ENCODE measurements at places on chromosomes 6 and 20.

DNA sequence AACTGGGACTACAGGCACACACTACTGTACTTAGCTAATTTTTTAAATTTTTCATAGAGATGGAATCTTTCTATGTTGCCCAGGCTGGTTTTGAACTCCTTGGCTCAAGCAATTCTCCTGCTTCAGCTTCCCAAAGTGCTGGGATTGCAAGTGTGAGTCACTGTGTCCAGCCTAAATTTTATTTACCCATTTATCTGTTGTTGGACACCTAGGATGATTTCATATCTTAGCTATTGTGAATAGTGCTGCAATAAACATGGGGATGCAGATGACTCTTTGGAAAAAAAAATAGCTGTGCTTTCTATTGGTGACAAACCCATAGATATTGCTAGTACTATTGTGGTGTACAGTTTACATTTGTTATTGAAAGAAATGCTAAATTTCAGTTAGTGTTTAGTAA, 19.6 kb upstream of the SYNCRIP start:
- no peak for DNase-seq

DNA sequence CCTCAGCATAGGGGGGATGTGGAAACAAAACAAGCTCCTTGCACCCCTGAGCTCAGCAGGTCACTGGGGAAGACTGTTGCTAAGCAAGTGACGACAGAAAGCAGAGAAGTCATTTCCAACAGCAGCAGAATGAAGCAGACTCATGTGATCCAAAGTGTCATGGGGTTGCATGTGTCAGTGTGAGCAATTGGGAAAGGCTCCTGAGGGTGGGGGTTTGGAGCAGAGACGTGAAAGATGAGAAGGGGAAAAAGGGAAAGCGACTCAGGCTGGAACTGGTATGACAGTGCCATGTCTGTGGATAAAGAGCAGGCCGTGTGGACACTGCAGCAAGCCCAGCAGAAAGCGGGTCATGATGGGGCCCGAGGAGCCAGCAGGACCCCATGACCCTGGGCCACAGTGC, 363.9 kb downstream of the PREX1 start:
- DNase-seq: no peak

GRCh38 chr20:16599257-16599656, 26.0 kb upstream of the KIF16B start:
- DNase-seq: no peak

DNA sequence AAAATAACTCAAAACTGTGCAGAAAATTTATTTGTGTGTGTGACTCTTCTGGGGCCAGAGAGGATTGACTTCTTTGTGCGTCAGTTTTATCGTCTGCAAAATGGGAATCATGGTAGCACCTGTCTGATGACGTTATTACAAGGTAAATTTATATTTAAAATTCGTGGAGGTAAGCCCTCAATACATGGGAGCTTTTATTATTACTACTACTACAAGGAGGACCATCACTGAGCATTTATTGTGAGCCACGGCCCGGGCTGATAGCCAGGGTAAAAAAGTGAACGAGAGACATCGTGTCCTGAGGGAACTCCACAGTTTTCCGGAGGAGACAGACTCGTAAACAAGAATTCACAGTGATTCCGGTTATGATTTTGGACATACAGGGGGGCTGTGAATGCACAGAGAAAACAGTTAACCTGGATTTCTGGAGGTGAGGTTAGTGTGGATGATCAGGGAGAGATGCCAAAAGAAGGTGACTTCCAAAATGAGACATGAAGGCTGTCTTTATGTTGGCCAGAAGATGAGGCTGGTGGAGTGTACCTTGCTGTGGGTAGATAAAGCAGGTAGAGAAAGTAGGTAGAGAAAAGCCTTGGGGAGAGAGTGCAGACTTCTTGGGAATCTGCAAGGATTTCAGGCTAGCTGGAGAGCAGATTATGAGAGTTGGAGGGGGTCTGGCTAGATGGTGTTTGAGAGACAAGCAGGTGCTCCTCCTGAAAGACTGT, 10.6 kb upstream of the SERINC3 start:
- DNase-seq: no peak

DNA sequence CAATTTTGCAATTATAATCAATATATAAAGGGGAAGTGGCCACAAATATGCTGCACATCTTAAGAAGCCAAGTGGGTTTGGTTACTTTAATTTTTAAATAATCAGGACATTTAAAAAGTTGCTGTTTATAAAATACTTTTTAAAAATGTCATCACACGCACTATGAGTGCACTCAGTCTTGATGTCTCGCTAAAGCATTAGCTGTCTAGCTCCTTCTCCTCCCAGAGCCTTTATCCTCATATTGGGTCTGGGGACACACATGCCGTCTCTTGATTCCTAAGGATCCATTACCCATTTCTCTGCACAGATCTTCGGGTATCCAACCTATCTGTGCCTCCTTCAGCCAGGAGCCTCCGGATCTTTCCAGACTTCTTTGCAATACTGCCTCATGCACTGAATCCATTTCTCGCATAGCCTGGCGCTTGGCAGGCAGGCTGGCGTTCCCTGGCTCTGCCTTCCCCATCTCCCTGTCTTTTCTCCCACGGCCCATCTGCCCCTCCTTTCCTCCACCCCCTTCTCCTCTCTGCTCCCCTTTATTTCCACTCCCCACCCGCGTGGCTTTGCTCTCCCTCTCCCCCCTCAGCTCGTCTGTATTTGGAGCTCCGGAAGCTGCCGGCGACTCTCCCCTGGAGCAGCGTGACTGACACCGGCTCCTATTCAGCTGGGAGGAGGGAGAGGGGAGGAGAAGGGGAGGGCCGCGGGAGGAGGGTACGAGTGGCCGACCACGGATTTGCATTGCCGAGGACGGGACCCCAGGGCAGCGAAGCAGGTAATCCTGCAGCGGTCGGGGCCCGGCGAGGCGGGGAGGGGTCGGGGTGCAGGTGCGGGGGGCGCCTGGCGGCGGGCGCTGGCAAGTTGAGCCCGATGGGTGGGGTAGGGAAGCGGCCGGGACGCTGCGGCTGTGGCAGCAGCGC, at the start of gene CAP2:
CAP2 (plus strand) TSS at position 618 of the 914 bp plus-strand sequence. CDS start 27,961 bp downstream, outside the sequence.
- DNase-seq: peak; percentile 93

- no peak for DNase-seq
Observed at GRCh38 chr20:14879020-14879697, 541.7 kb upstream of the FLRT3 start.

- no peak for DNase-seq
Observed at GRCh38 chr20:34831936-34832335, 6.5 kb upstream of the NCOA6 start.

- DNase-seq: no peak
Observed at GRCh38 chr6:4324746-4325145, 189.4 kb upstream of the ECI2 start.

GRCh38 chr6:125094563-125094962, 59.0 kb upstream of the TPD52L1 start:
- no peak for DNase-seq

DNA sequence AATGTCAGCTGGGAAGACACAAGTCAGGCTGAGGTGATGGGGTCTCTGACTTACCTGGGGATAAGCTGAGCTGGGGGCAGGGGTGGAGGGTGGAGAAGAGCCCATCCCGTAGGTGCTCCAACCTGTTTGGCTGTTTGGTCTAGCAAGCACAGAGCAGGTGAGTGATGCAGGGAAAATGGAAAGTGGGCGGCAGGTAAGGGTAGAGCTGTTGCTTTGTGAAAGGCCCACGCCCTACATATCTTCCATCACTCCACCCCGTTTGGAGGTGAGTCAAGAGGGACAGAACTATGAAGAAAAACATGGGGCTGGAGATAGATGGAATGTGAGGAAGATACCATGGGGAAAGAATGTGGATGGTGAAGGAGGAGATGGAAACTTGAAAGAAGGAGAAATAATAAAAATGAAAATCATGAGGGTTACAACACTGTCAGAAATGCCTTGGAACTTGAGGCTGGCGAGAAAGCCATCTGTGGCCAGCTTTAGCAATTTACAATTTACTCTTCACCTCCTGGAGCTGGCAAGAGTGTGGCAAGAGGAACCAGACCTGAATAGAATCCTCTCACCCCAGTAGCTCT, 1.3 kb downstream of the LY6G6C start:
- no peak for DNase-seq

GRCh38 chr6:161415302-161415855, 141.5 kb upstream of the AGPAT4 start:
- peak; percentile 78 for DNase-seq

DNA sequence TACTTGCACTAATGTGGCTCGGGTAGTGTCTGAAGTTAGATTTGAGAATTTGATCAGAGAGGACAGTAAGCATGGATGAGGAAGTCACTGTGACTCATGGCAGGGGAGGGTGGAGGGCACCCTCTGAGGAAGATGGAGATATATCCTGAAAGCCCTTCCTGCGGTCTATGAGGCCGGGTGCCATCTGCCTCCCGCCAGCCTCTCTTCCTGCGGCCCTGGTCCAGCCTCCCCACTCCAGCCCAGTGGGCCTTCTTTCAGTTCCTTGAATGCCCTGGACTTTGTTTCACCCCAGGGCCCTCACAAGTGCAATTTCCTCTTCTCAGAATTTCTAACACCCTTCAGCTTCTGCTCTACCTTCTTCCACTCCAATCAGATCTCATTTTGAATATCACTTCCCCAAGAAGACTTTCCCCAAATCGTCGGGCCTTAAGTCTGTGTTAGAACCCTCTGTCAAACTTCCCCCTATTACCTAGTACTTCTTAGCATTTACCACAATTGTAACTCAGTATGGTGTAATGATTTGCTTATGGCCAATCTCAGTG, 20.2 kb upstream of the TNFAIP3 start:
- DNase-seq: no peak

DNA sequence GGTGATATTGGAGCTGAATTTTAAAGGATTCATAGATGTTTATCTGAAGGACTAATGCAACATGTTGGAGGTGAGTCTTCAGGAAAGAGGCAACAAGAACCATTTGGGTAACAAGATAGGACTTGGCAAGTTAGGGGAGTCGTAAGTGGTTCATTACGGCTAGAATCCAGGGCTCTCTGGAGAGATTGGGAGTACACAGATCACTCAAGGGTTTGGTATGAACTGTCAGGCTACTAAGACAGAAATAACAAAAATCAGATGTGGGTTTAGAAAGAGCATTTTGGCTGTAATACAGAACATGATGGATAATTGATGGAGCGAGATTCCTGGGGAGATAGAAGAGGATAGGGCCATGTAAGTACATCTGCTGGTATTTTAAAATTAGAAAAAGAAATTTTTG, 86.3 kb upstream of the ESR1 start:
- DNase-seq: no peak

DNA sequence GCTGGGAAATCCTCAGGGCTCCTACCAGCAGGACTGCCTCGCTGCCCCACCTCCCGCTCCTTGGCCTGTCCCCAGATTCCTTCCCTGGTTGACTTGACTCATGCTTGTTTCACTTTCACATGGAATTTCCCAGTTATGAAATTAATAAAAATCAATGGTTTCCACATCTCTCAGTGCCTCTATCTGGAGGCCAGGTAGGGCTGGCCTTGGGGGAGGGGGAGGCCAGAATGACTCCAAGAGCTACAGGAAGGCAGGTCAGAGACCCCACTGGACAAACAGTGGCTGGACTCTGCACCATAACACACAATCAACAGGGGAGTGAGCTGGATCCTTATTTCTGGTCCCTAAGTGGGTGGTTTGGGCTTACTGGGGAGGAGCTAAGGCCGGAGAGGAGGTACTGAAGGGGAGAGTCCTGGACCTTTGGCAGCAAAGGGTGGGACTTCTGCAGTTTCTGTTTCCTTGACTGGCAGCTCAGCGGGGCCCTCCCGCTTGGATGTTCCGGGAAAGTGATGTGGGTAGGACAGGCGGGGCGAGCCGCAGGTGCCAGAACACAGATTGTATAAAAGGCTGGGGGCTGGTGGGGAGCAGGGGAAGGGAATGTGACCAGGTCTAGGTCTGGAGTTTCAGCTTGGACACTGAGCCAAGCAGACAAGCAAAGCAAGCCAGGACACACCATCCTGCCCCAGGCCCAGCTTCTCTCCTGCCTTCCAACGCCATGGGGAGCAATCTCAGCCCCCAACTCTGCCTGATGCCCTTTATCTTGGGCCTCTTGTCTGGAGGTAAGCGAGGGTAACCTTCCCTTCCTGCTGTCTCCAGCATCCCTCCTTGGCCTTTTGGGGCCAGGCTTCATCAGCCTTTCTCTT, at the start of gene CFB:
CFB (plus strand) TSS at position 589 of the 863 bp plus-strand sequence; CDS start at position 716, 127 bp downstream.
- DNase-seq: peak; percentile 63

DNA sequence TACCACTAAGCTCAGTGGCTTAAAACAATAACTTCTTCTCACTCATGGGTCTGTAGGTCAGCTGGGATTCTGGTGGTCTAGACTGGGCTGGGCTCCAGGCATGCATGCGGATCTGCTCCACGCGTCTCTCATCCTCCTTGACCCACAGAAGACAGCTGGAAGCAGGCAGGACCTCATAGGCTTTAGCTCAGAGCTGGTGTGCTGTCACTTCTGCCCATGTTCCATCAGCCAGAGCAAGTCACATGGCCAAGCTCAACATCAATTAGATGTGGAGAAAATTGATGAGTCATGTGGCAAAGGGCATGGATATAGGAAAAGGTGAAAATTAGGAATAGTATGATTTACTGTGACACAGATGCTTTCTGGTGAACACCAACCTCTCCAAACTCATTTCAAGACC, 57.4 kb upstream of the PSMF1 start:
- peak; percentile 57 for DNase-seq

DNA sequence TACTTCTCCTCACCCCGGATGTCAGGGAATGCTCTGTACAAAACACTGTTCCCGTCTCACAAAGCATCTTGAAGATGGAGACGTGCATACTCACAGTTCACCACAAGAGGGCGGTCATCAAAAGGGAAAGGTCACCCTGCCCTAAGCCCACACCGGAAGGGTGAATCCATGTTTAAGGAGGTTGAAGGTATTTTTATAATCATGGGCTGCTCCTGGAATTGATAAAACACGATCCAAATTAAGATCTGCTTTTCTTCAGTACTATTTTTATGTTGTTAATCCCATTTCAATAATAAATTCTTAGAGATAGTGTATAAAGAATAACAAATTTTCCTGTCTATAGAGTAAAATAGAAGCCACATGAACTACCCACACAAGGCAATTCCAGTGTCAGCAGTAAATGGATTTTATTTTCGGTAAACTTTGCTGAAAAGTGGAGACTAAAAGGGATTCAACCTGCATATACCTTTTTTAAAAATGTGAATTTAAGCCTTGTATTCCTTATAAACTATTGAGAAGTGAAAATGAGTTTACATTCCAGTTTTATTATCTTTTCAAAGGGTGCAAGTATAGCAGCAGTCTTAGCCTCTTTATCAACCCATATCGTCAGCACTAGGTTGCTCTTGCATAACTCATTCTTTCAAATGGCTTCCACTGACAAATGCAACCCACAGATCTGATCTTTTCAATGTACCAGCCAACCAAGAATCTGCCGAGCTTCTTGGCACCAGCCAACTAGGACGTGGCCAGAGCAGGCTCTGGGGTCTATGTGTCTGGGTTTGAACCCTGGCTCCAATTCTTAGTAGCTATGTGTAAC, 79.7 kb upstream of the MBOAT1 start:
- peak; percentile 95 for DNase-seq

DNA sequence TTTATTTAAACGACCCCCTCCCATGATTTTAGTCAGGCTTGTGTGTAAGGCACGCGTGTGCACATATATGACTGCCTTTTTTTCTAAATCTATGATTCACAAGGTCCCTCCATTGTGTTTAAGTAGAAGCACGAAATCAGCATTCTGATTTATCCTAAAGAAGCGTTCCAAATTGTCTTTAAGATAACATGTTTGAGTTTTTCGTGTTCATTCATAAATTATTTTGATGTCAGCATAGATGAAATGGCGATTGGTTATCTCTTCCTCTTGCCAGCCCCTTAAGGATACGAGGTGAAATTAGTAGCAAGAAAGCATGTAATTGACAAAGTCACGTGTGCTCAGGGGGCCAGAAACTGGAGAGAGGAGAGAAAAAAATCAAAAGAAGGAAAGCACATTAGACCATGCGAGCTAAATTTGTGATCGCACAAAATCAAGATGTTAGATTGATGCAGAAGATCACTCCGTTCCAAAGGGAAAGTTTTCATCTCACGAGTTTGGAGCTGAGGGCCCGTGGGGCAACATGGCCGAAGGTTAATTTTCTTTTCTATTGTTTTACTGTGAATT, at the start of gene LIN28B:
LIN28B (plus strand) TSS at position 377 of the 564 bp plus-strand sequence; CDS start at position 521, 144 bp downstream.
- no peak for DNase-seq

All from endodermal cell (in vitro differentiated cells).